ENCODE measurements at places on chromosomes 12 and 14.
A peak's percentile ranks its signal among the peaks of the same experiment; 100 is the strongest.

DNA sequence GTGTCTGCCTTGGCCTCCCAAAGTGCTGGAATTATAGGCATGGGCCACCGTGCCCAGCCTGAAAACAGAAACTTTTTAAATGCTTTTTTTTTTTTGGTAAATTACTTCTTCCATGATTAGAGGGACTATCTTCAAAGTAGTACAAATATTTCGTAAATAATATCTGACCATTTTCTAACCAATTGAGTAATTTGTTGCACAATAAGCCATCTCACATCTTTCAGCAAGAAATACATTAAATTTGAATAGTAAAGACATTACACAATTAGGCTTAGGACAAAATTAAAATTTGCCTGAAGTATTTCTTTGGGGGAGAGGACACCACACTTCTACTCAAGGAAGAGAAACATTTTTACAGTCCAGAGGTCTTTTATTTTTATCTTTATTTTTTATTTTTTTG, 84.7 kb upstream of the STRN3 start:
- no peak for DNase-seq

GRCh38 chr14:103916636-103917262, 11.5 kb upstream of the TDRD9 start:
- DNase-seq = no peak

DNA sequence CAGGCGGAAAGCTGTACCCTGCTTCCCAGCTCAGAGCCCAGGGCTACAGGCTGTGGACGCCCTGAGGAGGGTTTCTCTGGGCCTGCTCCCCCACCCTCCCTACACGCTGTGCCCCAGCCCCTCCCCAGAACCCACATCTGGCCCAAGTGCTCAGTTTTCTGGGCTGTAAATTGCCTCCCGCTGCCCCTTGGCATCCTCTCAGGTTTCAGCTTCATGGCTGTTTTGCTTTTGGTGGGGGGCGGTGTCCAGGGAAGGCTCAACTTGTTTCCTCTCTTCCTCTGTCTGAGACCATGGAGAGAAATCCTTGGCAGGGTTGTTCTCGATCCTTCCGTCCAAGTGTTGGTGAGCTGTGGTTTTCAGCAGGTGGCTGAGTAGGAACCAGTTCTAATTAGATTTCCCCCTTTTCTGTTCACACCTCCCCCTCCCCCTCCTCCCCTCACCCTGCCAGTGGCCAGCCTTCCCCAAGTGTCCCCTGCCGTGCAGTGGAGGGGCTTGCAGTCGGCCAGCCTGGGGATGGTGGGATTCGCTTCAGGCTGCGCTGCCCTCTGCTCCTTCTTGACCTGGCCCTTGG, 61.8 kb downstream of the TSPAN9 start:
- DNase-seq = no peak

DNA sequence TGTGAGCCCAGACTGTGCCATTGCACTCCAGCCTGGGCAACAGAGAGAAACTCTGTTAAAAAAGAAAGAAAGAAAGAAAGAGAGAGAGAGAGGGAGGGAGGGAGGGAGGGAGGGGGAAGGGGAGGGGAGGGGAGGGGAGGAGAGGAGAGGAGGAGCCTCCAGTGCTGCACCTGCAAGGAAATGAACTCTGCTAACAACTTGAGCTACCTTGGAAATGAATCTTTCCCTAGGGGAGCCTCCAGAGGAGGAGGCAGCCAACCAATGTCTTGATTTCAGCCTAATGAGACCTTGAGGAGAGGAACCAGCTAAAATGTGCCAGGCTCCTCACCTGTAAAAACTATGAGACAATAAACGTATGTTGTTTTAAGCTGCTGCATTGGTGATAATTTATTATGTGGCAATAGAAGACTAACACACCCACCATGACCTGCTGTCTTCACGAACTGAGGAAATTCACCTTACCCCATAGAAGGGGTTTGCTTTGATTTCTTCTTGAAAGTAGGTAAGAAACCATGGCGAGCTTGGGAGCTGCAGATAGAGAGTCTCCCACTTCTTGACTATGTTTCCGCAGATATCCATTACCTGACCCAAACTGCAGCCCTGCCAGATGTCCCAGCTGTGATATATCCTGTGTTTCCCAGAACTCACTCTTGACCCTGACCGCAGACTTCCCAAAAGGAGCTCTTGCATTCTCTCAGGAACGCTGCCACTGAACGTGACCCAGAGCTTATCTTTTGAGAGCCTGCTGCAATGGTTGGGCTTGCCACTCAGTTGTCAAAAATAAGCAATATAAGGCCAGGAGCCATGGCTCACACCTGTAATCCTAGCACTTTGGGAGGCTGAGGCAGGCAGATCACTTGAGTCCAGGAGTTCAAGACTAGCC, 31.5 kb upstream of the TMPO start:
- DNase-seq = no peak

GRCh38 chr12:24012528-24012927, 63.1 kb upstream of the SOX5 start:
- no peak for DNase-seq

GRCh38 chr12:8702159-8702558, 4.4 kb downstream of the RIMKLB start:
- DNase-seq = no peak

GRCh38 chr12:106975993-106976658, 10.8 kb downstream of the MTERF2 start:
- DNase-seq = no peak

DNA sequence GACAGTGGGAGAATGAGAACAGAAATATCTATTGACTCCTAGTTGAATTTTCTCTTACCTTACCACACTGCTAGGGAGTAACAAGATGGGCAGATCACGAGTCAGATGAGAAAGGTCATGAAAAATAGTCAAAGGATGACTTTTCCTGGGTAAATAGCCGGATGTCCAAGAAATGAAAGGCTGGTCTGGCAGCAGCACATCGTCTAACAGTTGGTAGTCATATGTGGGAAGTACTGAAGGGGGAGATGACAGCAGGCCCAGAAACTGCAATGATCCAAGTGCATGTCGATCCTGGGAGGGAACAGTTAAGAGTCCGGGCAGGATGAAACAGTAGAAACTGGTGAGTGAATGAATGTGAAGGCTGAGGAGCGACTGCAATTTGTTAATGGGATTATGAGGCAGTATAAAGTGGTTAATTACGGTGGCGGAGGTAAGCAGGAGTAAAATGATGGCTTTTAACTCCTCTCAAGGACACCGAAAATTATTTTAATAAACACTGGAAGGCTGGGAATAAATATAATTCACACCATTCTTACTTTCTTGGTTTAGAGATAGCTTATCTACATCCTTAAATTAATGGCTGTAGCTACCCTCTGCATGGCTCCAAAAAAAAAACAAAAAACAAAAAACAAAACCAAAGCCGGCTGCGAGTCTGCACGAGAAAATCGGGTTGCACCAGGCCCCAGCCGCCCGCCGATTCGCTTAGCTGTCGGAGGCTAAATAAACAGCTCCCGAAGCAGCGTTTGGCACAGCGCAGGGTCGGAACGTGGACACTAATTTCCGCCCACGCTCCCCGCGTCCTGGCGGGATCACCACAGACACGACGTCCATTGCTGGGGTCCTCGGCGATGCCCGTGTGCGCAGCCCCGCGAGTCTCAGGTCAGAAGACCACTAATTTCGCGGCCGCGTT, 1.0 kb upstream of the ERC1 start:
- DNase-seq = peak; percentile 46

GRCh38 chr14:102805371-102805891, 28.2 kb downstream of the TRAF3 start:
- no peak for DNase-seq

GRCh38 chr12:102522768-102523167, 42.4 kb upstream of the IGF1 start:
- no peak for DNase-seq

DNA sequence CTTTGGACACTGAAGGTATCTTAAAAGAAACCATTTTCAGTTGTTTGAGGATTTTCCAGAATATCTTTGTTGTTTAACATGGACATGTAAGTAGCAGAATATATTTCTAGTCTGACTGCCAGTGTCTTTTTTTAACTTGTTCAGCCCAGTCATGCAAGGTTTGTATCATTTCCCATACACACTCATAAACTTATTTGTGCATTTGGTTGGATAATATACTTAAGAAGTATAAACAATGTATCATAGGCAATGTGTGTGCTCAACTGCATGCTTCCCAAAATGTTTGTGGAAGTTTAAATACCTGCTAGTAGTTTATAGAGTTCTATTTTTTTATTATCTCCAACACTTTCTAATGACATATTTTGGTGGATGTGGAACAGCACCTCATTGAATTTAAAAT, 707.4 kb upstream of the FBXO33 start:
- DNase-seq = no peak

DNA sequence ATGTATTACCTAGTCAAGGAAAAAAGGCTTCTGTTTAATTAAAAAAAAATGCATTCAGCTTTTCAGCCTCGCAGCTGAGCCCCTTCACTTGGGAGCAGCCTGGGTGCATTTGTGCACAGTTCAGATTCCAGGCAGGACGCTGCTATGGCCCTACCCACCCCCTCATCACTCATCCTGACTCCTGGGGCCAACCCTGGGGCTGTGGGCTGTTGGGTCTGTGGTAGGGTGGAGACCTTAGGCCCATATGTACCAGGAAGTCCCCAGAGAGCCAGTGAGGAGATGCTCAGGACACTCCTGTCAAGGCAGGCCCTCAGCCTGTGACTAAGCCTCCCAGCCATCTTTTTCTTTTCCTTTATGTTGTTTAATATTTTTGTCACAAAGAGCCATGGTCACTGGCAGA, 9.3 kb upstream of the CDCA4 start:
- no peak for DNase-seq

- no peak for DNase-seq
These were observed 352.6 kb downstream of the VRK1 start for GRCh38 chr14:97149775-97150174.

DNA sequence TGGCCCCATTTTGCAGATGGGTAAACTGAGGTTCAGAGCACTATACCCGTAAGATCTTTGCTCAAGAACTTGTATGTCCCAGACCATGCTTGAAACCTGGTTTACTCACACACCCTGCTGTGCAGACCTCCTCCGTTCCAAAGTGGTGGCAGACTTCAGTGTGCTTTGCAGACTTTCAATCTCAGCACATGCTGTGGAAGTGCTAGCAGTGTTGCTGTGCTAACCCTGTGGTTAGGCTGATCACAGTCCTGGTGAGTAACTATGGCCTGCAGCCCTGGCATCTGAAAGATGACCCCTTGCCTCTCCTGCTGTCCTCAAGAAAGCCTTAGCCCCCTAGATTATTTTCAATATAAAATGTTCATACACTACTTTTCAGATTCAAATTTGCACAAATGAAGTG, 450.6 kb downstream of the DPF3 start:
- no peak for DNase-seq

GRCh38 chr12:77549383-77550128, 281.1 kb upstream of the NAV3 start:
- DNase-seq = no peak

- no peak for DNase-seq
These were observed 45.8 kb upstream of the TBX3 start for GRCh38 chr12:114729731-114730130.

GRCh38 chr12:58105225-58106119, 164.1 kb downstream of the ATP23 start:
- no peak for DNase-seq

DNA sequence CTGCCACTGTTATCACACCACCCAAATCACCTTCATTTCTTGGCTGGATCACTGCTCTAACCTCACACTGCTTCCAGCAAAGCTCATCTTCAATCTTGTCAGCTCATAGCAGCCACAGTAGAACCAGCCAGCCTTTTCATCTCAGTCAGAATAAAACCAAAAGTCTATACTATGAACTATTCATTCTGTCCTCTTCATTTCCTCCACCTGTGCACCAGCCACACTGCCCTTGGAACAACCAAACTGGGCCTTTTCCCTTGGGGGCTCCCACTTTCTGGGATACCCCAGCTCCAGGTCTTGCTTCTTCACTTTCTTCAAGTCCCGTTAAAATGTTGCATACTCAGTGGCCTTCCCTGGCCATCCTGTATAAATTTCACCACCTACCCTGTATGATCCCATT, 234.4 kb upstream of the DAAM1 start:
- DNase-seq = no peak

DNA sequence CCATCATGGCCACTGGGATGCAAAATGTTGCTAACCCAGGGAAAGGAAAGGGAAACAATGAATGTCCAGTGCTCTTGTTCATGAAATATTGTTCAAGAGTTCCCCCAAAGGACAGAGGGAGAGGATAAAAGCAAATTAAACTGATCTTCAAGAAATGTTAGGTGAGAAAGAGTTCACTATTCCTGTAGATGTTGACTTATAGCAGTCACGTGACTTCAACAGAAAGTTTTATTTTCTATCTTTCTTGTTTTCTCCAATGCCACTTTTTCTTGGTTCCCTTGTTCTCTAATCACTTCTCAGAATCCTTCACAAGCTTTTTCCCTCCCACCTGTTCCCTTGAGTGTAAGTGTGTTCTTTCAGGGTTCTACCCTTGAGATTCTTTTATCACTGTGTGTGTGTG, 245.3 kb downstream of the C12orf42 start:
- DNase-seq = no peak

DNA sequence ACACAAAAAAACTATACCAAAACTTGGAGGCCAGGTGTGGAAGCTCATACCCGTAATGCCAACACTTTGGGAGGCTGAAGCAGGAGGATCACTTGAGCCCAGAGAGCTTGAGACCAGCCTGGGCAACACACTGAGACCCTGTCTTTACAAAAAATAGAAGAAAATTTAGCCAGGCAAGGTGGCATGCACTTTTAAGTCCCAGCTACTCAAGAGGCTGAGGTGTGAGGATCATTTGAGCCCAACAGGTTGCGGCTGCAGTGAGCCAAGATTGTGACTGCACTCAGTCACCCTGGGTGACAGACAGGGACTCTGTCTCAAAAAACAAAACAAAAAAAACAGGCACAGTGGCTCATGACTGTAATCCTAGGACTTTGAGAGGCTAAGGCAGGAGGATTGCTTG, 75.4 kb downstream of the RNF34 start:
- DNase-seq = no peak

DNA sequence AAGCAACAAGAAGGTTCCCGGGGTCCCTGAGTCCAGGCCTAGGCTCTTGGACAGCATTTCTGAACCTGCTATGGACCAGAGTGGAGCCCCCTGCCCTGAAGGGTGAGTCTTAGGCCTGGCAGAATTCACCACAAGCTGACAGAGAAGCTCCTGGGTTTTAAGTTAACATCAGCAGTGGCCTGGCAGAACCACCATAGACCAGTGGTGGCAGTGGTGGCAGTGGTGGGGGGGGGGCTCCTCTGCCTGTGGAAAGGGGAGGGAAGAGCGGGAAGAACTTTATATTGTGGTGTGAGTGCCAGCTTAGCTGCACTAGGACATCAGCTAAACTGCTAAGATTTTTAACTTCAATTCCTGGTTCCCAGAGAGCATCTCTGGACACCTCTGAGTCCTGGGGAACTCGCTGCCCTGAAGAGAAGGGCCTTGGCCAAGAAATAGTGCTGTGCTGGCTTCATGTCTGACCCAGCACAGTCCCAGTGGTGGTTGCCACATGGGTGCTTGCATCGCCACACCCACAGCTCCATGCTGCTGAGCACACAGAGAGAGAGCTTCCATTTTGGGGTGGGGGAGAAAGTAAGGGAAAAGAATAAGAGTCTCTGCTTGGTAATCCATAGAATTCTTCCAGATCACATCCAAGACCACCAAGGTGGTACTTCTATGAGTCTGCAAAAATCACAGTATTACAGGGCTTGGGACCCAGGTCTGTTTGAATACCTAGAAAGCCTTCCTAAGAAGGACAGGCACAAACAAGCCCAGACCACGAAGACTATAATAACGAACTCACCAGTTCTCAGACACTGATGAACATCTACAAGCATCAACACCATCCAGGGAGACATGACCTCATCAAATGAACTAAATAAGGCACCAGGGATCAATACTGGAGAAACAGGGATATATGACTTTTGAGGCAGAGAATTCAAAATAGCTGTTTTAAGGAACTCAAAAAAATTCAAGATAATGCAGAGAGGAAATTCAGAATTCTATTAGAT, 20.4 kb upstream of the RNF212B start:
- no peak for DNase-seq
